ENCODE measurements at places on chromosomes 13 and 19. TPM values are rescaled to one million over a fixed set of nuclear protein-coding genes. Genes with fewer than 3 reads are reported as not detected.
A peak's percentile ranks its signal among the peaks of the same experiment; 100 is the strongest.

DNA sequence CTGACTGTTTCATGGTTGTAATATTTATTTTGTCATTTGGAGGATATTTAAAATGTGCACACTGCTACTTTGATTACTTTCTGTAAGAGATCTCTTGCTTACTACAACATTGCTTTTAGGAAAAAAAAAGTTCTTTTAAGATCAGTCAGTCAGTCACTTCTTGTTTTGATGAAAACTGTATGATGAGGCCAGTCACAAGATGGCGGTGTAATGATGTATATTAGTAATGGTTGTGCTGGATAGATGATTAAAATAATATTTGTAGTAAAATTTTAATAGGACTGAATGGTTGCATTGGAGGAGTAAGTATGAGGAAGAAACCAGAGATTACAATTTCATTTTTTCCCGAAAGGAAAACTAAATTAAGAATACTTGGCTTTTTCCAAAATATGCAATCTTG, 2411.1 kb downstream of the PCDH9 start:
- no peak for DNase-seq
- no peak overlapping the region for H3K27ac ChIP-seq
- no peaks in the 10 kb centered on the region for H3K4me1 ChIP-seq
- no peaks in the 10 kb centered on the region for H3K36me3 ChIP-seq
- H3K27me3 ChIP-seq: no peaks in the 10 kb centered on the region
- H3K4me3 ChIP-seq: no peak overlapping the region

Gene UBAC2
- polyA plus RNA-seq: 77.8 TPM

Gene ZNF888
- polyA plus RNA-seq: 9.3 TPM

DNA sequence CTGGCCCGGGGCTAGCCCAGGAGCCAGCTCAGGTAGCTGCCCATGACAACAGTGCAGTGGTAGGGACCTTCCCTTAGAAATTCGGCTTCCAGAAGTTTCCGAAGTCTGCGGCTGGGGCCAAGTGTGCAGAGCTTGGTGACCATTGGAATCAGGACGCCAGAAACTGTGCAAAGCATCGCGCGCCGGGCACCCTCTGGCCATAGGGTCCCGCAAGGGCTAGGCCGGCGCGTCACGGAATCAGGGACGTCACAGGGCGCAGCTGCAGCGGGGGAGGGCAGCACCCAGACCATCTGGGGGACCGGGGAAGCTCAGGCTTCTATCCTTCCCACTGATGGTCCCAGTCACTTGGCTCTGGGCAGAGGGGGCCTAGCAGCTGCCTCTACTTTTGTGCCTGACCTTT, 219.1 kb downstream of the MTUS2 start:
- no peaks in the 10 kb centered on the region for H3K4me1 ChIP-seq
- DNase-seq: no peak
- no peaks in the 10 kb centered on the region for H3K36me3 ChIP-seq
- H3K27ac ChIP-seq: no peak overlapping the region
- no peaks in the 10 kb centered on the region for H3K27me3 ChIP-seq
- no peak overlapping the region for H3K4me3 ChIP-seq

Gene MUC16
- polyA plus RNA-seq: 0.78 TPM

- no peak within 1 kb of the TSS for H3K27ac ChIP-seq
- no peak within 1 kb of the TSS for H3K4me3 ChIP-seq
- H3K4me1 ChIP-seq: peaks cover 3% of the 10 kb centered on the region
- no peak for DNase-seq
- H3K27me3 ChIP-seq: no peaks in the 10 kb centered on the region
These were observed at the start of gene ATP4B for GRCh38 chr13:113657851-113658741. TSS of gene ATP4B (minus strand) at chr13:113658198. CDS start at chr13:113658144, 54 bp downstream.

Gene CYTH2
- polyA plus RNA-seq: 63.8 TPM

GRCh38 chr19:58513694-58514563, 2.1 kb upstream of the SLC27A5 start:
- peaks cover 13% of the 10 kb centered on the region for H3K36me3 ChIP-seq
- peak overlapping the region; percentile 82 for H3K27ac ChIP-seq
- H3K27me3 ChIP-seq: no peaks in the 10 kb centered on the region
- DNase-seq: peak; percentile 95

DNA sequence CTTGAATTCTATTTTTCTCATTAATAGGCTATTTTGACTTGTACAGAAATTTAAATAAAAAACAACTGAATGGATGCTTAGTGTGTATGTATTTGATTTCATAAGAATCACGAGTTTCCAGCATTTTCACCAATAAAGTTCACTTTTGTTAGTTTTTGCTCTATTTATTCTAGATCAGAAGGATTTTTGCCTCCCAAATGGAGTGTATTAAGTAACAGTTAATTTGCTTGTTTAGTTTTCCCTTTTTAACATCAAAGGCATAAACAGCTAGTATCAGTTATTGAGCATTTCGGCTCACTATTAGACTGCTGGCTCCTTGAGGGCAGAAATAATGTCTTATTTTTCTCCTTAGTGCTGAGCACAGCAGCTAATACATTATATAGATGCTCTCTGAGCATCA, 414.1 kb downstream of the FGF9 start:
- H3K27ac ChIP-seq: no peak overlapping the region
- peaks cover 7% of the 10 kb centered on the region for H3K4me1 ChIP-seq
- DNase-seq: no peak
- H3K27me3 ChIP-seq: no peaks in the 10 kb centered on the region
- no peak overlapping the region for H3K4me3 ChIP-seq
- no peaks in the 10 kb centered on the region for H3K36me3 ChIP-seq

DNA sequence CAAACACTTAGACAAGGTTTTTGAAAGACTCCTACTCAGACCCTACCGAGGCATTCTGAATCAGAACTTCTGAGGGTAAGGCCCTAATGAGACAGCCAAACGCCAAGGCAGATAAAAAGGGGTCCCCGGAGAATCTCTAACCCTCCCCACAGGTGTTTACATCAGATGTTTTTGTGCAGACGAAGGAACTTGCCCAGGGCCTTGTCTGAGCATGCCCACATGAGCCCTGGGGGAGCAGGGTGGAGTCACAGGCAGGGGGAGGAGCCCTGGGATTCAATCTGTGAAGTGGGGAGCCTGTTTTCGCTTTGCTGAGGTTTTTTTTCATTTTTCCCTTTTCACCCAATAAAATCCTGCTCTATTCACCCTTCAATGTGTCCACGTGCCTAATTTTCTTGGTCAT, 61.6 kb upstream of the MED4 start:
- H3K27me3 ChIP-seq: no peaks in the 10 kb centered on the region
- H3K4me1 ChIP-seq: no peaks in the 10 kb centered on the region
- DNase-seq: no peak
- no peak overlapping the region for H3K27ac ChIP-seq
- H3K4me3 ChIP-seq: no peak overlapping the region

GRCh38 chr13:100234006-100234405, 145.1 kb downstream of the PCCA start:
- no peak for DNase-seq
- no peaks in the 10 kb centered on the region for H3K27me3 ChIP-seq

DNA sequence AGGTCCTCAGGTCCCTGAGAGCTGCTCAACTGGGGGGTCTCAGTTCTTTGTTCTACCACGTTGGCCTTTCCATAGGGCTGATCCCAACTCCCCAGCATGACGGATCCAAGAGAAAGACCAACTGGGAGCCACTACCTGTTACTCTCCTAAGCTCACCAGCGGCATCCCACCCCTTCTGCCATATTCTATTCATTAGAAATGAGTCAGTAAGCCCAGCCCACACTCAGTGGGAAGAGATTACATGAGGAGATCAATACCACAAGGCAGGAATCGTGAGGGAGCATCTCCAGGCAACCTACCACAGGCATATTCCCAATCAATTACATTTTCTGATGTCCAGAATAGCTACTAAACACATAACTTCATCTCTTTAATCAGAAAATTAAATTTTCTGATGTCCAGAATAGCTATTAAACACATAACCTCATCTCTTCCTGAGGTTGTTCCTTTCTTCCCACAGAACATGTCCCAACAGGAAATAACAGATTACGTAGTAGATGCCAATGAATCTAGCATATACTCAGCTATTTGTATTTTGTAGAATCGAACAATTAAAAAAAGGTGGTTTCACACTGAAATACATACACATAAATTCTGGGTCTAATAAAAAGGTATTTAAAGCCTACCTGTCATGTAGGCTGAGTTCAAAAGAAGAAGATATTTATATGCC, 708.1 kb upstream of the ARGLU1 start:
- no peaks in the 10 kb centered on the region for H3K4me1 ChIP-seq
- no peak overlapping the region for H3K27ac ChIP-seq
- H3K36me3 ChIP-seq: no peaks in the 10 kb centered on the region
- H3K27me3 ChIP-seq: no peaks in the 10 kb centered on the region

DNA sequence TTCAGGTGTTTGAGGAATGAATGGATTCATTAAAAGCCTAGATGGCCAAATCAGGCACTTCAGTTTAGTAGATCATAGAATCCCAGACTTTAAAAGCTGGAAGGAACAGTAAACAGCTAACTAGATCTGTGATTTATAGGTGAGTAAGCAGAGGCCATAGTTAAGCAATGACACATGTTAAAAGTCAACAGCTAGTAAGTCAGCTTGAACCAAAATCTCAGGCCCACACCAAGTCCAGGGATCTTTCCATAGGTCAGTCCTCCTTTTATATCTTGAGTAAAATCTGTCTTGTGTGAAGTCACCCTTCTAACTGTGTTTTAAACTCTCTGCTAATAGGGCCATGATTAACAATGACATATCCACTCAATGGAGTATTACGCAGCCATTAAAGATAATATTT, 275.5 kb upstream of the SOX21 start:
- no peak overlapping the region for H3K27ac ChIP-seq
- no peak for DNase-seq
- peaks cover 11% of the 10 kb centered on the region for H3K27me3 ChIP-seq

- H3K27me3 ChIP-seq: no peaks in the 10 kb centered on the region
- no peaks in the 10 kb centered on the region for H3K4me1 ChIP-seq
- peaks cover 12% of the 10 kb centered on the region for H3K36me3 ChIP-seq
- H3K27ac ChIP-seq: no peak overlapping the region
- H3K4me3 ChIP-seq: no peak overlapping the region
These were observed 40.2 kb downstream of the SMIM24 start for GRCh38 chr19:3440082-3440481.

DNA sequence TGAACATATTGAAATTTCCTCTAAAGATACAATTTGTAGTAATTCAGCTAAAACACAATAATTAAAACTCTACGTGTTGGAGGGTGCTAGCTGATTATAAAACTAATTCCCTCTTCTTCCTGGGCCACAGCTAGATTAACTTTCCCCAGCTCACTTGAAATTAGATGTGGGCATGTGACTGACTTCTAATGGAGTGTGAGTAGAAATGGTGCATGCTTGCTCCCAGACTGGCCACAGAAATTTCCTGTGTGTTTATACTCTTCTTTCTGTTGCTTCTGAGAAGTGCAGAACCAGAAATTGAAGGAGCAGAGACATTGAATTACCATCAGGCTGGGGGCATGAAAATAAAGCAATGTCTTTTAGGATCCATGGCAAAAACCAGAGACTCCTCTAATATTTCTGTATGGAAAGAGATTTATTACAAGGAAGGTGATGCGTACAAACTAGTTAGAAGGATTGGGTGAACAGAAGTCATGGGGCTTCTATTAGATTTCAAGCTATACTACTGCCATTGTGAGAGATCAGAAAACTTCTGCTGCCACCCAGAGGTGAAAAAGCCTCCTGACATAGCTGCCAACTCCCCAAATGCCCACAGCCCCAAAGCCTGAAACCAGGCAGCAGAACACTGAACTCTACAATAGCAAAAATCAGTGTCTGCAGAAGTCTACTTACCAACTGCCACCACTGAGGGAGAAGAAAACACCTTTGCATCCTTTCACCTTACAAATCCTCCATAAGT, 379.2 kb upstream of the MIR17HG start:
- H3K36me3 ChIP-seq: no peaks in the 10 kb centered on the region
- H3K27me3 ChIP-seq: no peaks in the 10 kb centered on the region
- H3K4me3 ChIP-seq: no peak overlapping the region
- H3K4me1 ChIP-seq: no peaks in the 10 kb centered on the region

DNA sequence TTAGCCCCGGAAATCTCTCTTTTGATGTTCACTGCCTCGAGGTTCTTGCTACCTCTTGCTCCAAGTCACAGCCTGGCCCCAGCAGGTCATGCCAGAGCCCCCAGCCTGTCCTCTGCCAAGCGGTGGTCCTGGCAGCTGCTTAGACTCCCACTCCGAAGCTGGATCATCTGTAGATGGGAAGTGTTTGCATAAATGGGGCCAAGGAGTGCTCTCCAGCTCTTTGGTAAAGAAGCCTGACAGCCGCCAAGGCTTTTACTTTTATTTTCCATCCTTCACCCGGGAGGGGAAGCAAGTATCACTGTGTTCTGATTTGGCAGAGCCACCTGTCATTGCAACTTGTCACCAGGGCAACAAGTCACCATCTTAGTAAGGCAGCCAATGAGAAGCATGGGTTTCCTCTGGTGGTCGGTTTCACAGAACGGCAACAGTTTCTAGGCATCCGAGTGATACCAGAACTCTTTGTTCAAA, 10.6 kb upstream of the RETN start:
- no peaks in the 10 kb centered on the region for H3K27me3 ChIP-seq
- H3K4me1 ChIP-seq: no peaks in the 10 kb centered on the region
- H3K27ac ChIP-seq: no peak overlapping the region
- DNase-seq: no peak
- no peaks in the 10 kb centered on the region for H3K36me3 ChIP-seq
- no peak overlapping the region for H3K4me3 ChIP-seq

GRCh38 chr13:70720386-70720785, 612.1 kb upstream of the KLHL1 start:
- no peaks in the 10 kb centered on the region for H3K36me3 ChIP-seq
- no peak for DNase-seq
- no peaks in the 10 kb centered on the region for H3K27me3 ChIP-seq
- no peak overlapping the region for H3K27ac ChIP-seq

GRCh38 chr13:33016414-33017322, at the start of gene KL:
TSS of gene KL (plus strand) at chr13:33016423. CDS start at chr13:33016441, 18 bp downstream.
- DNase-seq: peak; percentile 22
- peak within 1 kb of the TSS; percentile 56 for H3K4me3 ChIP-seq
- peaks cover 23% of the 10 kb centered on the region for H3K27me3 ChIP-seq
- H3K4me1 ChIP-seq: peaks cover 3% of the 10 kb centered on the region
- H3K36me3 ChIP-seq: no peaks in the 10 kb centered on the region
- H3K27ac ChIP-seq: peak within 1 kb of the TSS; percentile 48

Gene TSHZ3
- 6.2 TPM for polyA plus RNA-seq

DNA sequence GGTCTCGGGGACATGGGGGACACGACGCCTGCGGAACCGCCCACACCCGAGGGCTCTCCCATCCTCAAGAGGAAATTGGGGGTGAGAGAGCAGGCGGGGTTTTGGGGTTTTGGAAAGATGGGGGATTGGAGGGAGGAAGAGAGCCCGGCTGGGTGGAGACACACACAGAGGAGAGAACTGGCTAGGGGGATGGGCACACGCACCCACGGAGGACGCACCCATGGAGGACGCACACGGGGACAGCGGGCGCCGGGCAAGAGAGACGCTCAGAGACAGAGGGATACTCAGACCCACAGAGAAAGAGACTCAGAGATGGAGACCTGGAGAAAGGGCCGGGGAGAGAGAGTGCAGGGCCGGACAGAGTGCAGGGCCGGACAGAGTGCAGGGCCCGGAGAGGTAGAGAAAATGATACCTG, 52.1 kb downstream of the MAP4K1 start:
- no peak overlapping the region for H3K27ac ChIP-seq
- peaks cover 5% of the 10 kb centered on the region for H3K4me1 ChIP-seq
- H3K27me3 ChIP-seq: peaks cover 18% of the 10 kb centered on the region
- no peak for DNase-seq

Gene SMIM44
- 1.6 TPM for polyA plus RNA-seq

- no peaks in the 10 kb centered on the region for H3K36me3 ChIP-seq
- no peak overlapping the region for H3K27ac ChIP-seq
- H3K4me3 ChIP-seq: no peak overlapping the region
- no peaks in the 10 kb centered on the region for H3K4me1 ChIP-seq
These were observed 166.3 kb upstream of the SOX21 start for GRCh38 chr13:94878602-94879165.

Gene PRKCG
- 0.67 TPM for polyA plus RNA-seq

- no peaks in the 10 kb centered on the region for H3K27me3 ChIP-seq
- H3K4me3 ChIP-seq: no peak overlapping the region
- no peak overlapping the region for H3K27ac ChIP-seq
- H3K36me3 ChIP-seq: no peaks in the 10 kb centered on the region
These were observed 250.3 kb upstream of the EDNRB start for GRCh38 chr13:78168981-78169380.

Gene TMIGD2
- 3.5 TPM for polyA plus RNA-seq

Data from large intestine (tissue), 12 donors.